ENCODE measurements at places on chromosomes 5 and 9. TPM values are rescaled to one million over a fixed set of nuclear protein-coding genes. Genes with fewer than 3 reads are reported as not detected.

The LCNL1 gene
- total RNA-seq, result not detected

The SVEP1 gene
- total RNA-seq, result 70.4 TPM

The PCDHA8 gene
- total RNA-seq, result not detected

The REEP5 gene
- 69.7 TPM for total RNA-seq

The PCDHGB2 gene
- total RNA-seq, result 3.9 TPM

The GARIN3 gene
- not detected for total RNA-seq

The DMGDH gene
- 4.7 TPM for total RNA-seq

The PCDHA11 gene
- total RNA-seq, result 0.85 TPM

The PRDM9 gene
- total RNA-seq, result not detected

The FAM240B gene
- not detected for total RNA-seq

The FAM221B gene
- total RNA-seq, result not detected

The ABLIM3 gene
- 30.3 TPM for total RNA-seq

The ADAMTS2 gene
- 21.5 TPM for total RNA-seq

The PCDHGA11 gene
- 12.3 TPM for total RNA-seq

DNA sequence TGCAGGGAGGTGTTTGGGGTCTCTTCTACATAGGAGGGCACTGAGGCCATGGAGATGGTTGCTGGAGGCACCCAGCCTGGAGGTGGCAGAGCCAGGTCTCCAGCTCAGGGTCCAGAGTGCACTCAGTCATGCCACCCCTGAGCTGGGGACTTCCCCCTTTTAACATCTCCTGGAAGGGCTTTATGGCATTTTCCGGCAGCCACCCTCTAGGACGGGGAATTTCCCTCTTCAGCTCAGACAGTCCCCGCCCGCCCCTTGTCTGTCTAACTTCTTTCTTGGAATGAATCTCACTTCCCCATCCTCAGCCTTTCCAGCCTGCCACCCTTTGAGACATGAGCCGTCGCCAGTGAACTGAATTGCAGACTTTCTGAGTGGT lies 49.9 kb downstream of the COL15A1 start:
- peak; percentile 7 for ATAC-seq

GRCh38 chr5:168819004-168819621 lies 239.9 kb upstream of the PANK3 start:
- no peak for ATAC-seq

- ATAC-seq, result no peak
Observed at GRCh38 chr5:80569086-80569960, 757 bp downstream of the ANKRD34B start.

DNA sequence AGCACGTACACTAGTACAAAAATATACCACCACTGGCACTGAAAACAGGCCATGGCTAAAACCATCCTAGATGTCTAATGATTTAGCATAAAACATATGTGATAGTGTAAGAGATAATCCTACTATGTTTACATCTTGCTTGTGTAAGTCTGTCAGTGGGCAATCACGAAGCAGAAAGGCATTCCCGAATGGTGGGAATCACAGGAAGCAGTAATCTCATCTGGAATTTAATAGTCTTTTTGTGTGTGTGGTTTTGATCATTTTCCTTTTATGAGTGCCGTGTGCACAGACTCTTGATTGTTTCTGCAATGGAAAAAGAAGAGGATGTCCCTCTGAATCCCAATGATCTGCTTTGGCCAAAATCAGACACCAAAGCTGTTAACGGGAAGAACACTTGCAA lies 200.5 kb downstream of the EBF1 start:
- no peak for ATAC-seq

GRCh38 chr5:92775711-92776615 lies 805.1 kb downstream of the NR2F1-AS1 start:
- no peak for ATAC-seq

DNA sequence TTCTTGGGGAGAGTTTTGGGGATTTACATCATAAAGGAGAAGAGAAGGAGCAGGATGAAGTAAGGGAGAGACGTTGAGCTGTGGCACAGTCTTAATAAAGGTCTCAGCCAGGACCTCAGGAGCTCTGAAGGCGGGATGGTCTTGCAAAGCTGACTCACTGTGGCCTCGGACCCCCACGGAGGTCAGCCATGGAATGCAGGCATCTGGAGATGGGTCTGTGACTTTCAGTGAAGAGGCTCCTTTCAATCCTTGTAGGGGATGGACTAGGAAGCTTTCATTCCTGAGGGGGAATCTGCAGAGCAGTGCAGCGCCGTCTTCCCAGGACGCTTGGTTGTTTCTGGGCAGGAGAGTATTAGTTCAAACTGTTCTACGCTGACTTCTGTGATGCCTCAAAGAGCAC lies 65.7 kb upstream of the BASP1 start:
- ATAC-seq, result no peak

GRCh38 chr9:8315211-8315610 lies 515.6 kb upstream of the DMAC1 start:
- no peak for ATAC-seq

GRCh38 chr9:74691058-74691457 lies 193.9 kb downstream of the RORB start:
- ATAC-seq, result no peak

DNA sequence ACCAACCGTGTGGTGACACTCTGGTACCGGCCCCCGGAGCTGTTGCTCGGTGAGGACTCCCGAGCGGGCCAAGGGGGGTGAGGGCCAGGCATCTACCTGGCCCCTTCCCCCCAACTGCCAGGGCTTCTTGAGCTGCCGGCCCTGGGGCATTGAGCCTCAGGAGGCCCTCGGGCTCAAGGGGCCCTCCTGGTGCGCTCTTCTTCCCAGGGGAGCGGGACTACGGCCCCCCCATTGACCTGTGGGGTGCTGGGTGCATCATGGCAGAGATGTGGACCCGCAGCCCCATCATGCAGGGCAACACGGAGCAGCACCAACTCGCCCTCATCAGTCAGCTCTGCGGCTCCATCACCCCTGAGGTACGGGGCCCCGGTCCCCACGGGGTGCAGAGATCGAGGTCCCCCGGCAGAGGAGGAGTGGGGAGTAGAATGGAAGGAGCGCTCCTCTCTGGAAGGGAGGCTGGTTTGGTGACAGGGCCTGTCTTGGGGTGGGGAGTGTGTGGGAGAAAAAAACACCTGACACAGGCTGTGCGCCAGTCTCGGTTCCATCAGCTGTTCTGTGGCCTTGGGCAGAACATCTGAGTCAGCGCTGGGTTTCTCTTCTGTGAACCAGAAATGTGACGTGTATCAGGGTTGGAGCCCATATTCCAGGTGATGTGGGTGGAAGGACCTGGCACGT lies 2.6 kb downstream of the CDK9 start:
- ATAC-seq, result no peak

- peak; percentile 47 for ATAC-seq
Observed at GRCh38 chr5:111859031-111859430, 102.0 kb upstream of the NREP start.

DNA sequence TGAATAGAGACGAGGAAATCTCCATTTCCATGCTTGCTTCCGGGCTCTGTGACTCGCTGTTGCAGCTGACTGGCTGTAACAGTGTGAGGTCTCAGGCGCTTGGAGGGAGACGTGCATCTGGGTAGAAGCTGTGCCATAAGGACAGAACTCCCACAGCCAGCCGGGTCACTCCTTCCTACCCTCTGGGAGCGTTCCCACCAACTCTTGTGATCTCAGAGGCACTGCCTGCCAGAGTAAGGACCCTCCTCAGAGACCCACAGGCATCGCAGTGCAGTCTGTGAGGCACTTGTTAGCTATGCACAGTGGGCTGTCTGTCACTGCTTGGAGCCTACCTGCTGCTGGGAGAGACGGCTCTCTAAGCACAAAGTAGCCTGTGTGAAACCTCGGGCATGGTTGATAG lies 203.4 kb upstream of the SEMA6A start:
- ATAC-seq, result no peak

GRCh38 chr5:89047571-89047970 lies 164.6 kb upstream of the MEF2C start:
- no peak for ATAC-seq

DNA sequence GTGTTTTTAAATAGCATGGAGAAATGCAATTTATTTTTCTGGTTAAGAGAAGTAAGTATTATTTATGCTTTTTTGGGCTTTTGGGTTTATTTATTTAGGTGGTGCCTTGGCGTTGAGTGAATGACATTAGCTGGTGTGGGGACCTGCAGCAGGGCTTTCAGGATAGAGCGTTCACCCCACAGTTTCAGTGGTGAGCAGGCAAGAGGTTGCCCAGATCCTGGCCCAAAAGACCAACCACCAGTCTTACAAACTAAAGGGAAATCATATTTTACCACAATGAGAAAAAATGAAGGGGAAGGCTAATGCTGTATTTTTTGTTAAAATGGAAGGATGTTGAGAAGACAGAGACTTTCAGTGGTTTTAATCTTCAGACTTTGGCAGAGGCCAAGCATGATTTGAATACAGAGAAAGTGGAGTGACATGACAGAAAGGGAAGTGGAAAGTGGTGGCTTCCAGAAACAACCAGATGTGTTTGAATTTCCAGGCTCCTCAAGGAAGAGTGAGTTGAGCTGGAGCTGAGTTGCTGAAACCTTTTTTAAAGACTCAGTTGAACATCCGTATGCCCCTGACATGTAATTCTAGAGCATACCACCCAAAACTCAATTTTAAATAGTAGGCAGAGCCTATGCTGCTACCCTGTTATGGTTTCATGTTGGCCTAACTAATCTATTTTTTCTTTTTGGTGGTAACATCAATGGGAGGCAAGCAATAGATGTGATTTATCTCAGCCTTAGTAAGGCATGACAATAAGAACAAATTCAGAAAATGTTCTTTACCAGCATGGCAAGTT lies 94.8 kb downstream of the AOPEP start:
- no peak for ATAC-seq

All from gastroesophageal sphincter (tissue), 4 donors.